ENCODE measurements at places on chromosomes 1 and 21.

GRCh38 chr1:157227700-157228099, 89.5 kb upstream of the ETV3 start:
- DNase-seq = no peak

DNA sequence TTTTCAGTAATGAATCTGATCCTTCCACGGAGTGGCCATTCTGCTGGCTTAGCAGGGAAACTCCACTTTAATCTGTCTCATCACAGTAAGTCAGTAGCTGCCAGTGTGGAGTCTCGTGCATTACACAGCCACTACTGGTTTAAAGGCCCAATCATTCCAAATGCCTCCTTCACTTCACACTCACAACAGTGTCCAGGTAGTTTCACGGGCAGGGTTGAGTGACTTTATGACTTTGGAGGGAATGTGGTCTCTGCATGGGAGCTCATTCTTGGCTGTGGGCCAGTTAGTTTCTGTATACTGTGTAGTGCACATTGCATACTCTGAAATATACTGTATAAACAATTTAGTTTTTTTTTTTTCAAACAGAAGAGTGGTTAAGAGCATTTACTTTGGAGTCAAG, 34.6 kb upstream of the C1orf87 start:
- peak; percentile 63 for DNase-seq

GRCh38 chr1:27367160-27367650, 444 bp upstream of the MAP3K6 start:
- no peak for DNase-seq

- DNase-seq = no peak
These were observed 108.6 kb upstream of the RAB3GAP2 start for GRCh38 chr1:220380885-220381284.

DNA sequence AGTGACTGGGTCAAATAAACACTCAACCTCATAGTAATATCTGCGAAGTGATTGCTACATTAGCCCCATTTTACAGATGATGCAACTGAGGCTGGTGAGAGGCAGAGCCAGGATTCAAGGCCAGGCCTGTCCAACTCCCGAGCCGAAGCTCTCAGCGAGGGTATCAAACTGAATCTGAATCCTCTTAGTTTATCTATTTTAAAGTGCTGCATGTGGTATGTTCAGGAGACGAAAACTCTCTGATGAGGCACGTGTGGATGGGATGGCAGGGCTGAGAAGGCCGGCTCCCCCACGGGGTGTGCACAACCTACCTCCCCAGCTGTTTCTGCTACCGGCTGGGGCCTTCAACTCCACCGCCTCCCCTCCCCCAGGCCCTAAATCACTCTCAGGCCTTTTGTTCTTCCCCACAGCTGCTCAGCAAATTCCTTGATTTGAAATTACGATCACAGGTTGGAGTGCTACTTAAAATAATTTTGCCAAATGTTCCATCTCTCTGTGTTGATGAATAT, 171.8 kb downstream of the TOMM20 start:
- no peak for DNase-seq

GRCh38 chr1:15750924-15751323, 7.7 kb upstream of the FBLIM1 start:
- DNase-seq = no peak

- DNase-seq = no peak
These were observed 839.9 kb downstream of the USP25 start for GRCh38 chr21:16569679-16570078.
